ENCODE measurements at places on chromosomes 2 and 18. TPM values are rescaled to one million over a fixed set of nuclear protein-coding genes. Genes with fewer than 3 reads are reported as not detected.
A peak's percentile ranks its signal among the peaks of the same experiment; 100 is the strongest.

The ASB18 gene
- not detected for polyA plus RNA-seq

The AQP12B gene
- polyA plus RNA-seq = not detected

The SNORC gene
- polyA plus RNA-seq = not detected

The SCN2A gene
- 0.09 TPM for polyA plus RNA-seq

DNA sequence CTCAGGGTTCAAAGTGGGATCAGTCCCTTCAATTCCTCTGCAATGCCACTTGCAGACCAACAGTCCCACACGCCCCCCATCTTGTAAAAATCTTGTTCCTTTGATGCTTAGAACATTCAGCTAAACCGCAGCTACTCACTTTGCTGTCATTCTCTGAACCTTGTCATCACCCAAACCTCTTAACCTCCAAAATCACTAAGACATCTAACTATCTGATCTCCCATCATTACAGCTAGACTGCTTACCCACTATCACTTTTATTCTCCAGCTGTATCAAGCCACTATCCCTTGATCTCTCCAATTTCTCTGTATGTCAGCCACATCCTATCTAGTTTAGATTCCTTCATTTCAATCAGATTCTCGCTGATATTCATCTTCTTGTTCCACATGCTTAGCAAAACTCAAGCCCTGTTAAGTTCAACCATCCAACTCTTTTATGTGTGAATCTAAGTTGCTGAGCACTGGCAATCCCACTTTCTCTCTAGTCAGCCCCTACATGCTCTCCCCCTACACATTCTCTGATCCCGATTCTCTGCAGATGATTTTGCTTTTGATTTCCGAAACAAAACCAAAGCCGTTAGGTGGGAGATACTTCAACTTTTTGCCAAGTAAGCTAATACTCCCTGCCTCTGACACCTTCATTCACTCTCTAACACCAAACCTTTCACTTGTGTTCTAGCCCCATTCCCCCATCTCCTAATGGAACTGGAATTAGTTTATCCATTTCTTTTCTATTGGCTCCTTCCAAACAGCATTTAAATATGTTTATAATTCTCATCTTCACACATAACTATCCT lies 4.6 kb downstream of the GTF3C2 start:
- H3K4me1 ChIP-seq = peaks cover 71% of the 10 kb centered on the region
- H3K27ac ChIP-seq = no peak overlapping the region
- no peak for DNase-seq
- H3K4me3 ChIP-seq = peak overlapping the region; percentile 9
- H3K36me3 ChIP-seq = peaks cover 7% of the 10 kb centered on the region
- H3K27me3 ChIP-seq = no peaks in the 10 kb centered on the region

DNA sequence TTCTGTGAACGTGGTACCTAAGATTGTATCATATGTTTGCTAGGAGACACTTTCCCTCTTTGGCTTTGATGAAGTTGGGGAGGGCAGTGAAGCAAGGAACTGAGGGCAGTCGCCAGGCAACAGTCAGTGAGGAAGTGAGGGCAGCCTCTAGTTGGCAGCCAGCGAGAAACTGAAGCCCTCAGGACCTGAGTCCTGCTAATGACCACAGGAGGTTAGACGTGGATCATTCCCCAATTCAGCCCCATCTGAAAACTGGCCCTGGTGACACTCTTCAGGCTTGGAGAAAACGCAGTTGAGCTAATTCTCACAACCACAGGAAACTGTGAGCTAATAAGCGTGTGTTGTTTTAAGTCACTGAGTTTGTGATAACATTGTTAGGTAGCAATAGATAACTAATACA lies 84.5 kb upstream of the REG3G start:
- no peak overlapping the region for H3K27ac ChIP-seq
- no peak for DNase-seq
- H3K27me3 ChIP-seq = no peaks in the 10 kb centered on the region
- H3K36me3 ChIP-seq = no peaks in the 10 kb centered on the region
- no peaks in the 10 kb centered on the region for H3K4me1 ChIP-seq

- no peaks in the 10 kb centered on the region for H3K4me1 ChIP-seq
- no peak for DNase-seq
- H3K36me3 ChIP-seq = no peaks in the 10 kb centered on the region
- no peak overlapping the region for H3K4me3 ChIP-seq
- H3K27me3 ChIP-seq = peaks cover 30% of the 10 kb centered on the region
- H3K27ac ChIP-seq = no peak overlapping the region
Measured at GRCh38 chr2:227205701-227206100, 41.3 kb downstream of the COL4A3 start.

- no peak for DNase-seq
- H3K4me1 ChIP-seq = no peaks in the 10 kb centered on the region
- no peaks in the 10 kb centered on the region for H3K27me3 ChIP-seq
- H3K4me3 ChIP-seq = no peak overlapping the region
- H3K27ac ChIP-seq = no peak overlapping the region
Measured at GRCh38 chr18:28714498-28714897, 537.6 kb upstream of the CDH2 start.

GRCh38 chr2:69964353-69964841 lies 3.0 kb upstream of the ASPRV1 start:
- H3K4me1 ChIP-seq = peaks cover 3% of the 10 kb centered on the region
- no peaks in the 10 kb centered on the region for H3K36me3 ChIP-seq
- no peaks in the 10 kb centered on the region for H3K27me3 ChIP-seq
- no peak overlapping the region for H3K27ac ChIP-seq

DNA sequence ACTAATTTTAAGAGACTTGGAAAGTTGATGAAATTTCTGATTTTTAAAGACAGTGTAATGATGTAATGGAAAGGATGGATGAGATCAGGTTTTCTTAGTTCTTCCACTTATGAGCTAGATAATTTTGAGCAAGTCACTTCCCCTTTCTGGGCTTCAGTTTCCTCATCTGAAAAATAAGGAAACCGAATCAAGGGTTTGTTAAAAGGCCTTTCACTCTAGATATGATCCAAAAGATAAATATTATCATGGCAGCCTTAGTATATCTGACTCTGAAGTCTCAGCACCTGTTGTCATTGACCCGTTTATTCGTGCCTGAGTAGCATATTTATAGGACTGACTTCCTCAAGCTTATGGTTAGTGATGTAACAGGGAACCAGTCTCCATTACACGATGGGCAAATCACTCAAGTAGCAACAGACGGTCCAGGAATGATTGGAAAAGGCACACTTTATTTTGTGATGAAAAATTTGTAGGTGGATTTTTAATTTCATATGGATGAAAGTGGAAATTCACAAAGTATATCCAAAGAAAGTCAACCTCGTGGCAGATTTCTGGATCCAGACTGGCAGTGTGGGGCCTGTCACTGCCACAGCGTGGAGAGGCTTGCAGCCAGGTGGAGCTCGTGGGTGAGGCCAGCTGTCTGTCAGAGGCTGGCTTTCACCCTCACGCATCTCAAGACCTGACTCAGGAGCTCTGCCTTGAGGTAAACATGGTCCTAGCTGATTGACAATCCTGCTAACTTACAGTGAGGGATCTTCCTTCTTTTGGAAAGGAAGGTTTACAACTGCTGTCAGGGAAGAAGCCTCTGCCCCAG lies 137.9 kb upstream of the CXCR4 start:
- peak; percentile 70 for DNase-seq
- H3K36me3 ChIP-seq = no peaks in the 10 kb centered on the region
- no peak overlapping the region for H3K4me3 ChIP-seq
- H3K27me3 ChIP-seq = no peaks in the 10 kb centered on the region
- H3K4me1 ChIP-seq = peaks cover 59% of the 10 kb centered on the region
- peak overlapping the region; percentile 93 for H3K27ac ChIP-seq

GRCh38 chr2:100394111-100394641 lies 23.3 kb downstream of the CHST10 start:
- peak; percentile 65 for DNase-seq
- H3K4me3 ChIP-seq = peak overlapping the region; percentile 70
- H3K27ac ChIP-seq = peak overlapping the region; percentile 94
- no peaks in the 10 kb centered on the region for H3K27me3 ChIP-seq

- peaks cover 87% of the 10 kb centered on the region for H3K4me1 ChIP-seq
- H3K27ac ChIP-seq = peak overlapping the region; percentile 37
- DNase-seq = no peak
Measured at GRCh38 chr2:127348426-127349000, 39.3 kb downstream of the MAP3K2 start.

DNA sequence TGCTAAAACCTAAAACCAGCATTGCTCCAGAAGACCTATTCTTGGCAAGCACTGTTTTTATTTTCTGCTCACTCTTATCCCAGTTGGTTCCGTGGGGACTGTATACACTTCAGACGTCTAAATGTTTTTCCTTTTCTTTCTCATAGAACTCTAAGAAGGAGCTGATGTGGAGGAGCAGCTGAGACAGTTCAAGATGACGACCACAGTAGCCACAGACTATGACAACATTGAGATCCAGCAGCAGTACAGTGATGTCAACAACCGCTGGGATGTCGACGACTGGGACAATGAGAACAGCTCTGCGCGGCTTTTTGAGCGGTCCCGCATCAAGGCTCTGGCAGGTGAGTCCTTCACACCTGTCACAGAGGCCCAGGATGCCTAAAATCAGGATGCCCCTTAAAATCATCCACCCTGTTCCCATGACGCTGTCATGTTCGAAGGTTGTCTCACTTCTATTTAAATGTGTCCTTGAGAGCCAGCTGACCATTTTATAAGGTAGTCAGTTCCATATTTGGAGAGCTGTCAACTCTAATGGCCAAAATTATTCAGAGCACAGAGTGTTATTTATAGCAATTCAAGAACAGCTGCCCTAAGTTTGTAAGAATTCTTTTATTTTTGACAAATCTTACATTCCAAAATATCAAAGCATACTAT lies 70.2 kb downstream of the SPTBN1 start:
- no peaks in the 10 kb centered on the region for H3K27me3 ChIP-seq
- DNase-seq = no peak
- no peaks in the 10 kb centered on the region for H3K36me3 ChIP-seq
- H3K27ac ChIP-seq = no peak overlapping the region
- peaks cover 12% of the 10 kb centered on the region for H3K4me1 ChIP-seq

- H3K36me3 ChIP-seq = peaks cover 77% of the 10 kb centered on the region
- H3K27me3 ChIP-seq = no peaks in the 10 kb centered on the region
- H3K4me1 ChIP-seq = peaks cover 41% of the 10 kb centered on the region
- DNase-seq = no peak
Measured at GRCh38 chr2:230268606-230269243, 43.2 kb downstream of the SP140 start.

DNA sequence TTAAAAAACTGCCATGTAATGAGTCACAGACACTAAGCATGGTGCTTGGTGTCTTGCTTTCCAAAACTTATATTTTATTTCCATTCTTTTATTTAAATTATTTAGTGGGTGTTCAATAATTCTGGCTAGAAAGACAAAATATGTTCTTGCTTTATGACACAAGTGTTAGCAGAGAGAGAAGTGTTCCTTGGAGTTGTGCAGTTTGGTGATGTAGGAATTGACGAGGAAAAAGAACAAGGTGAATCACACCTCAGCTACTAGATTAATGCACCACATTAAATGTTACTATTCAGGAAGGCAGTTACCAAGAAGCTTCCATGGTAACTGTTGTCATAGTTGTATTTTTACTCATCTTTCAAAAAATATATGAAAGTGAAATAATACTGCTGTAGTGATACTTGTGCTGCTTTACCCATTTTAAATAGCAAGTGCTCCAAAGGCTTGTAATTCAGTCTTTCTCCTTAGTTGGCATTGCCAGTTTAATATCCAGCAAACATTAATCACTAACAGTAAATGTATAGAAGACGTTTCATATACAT lies 28.3 kb downstream of the ADAM23 start:
- no peak overlapping the region for H3K4me3 ChIP-seq
- no peaks in the 10 kb centered on the region for H3K4me1 ChIP-seq
- H3K36me3 ChIP-seq = peaks cover 9% of the 10 kb centered on the region
- H3K27me3 ChIP-seq = no peaks in the 10 kb centered on the region
- DNase-seq = no peak

DNA sequence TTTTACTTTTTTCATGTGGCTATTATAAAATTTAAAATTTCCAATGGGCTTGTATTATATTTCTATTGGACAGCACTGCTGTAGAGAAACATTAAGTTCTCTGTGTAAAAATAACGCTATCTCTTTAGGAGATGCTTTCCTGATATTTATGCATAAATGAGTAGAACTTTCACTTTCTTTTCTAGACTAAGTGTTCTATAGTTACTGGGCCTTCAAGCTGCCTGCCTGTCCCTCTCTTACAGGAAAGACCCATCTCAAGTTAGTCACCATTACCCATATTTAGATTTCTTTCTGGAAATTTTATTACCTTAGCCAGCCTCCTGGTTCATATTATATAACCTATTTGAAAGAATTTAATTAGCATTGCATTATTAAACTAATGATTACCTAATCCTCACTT lies 4.8 kb downstream of the ITGA4 start:
- H3K27me3 ChIP-seq = no peaks in the 10 kb centered on the region
- peak overlapping the region; percentile 33 for H3K27ac ChIP-seq
- peak overlapping the region; percentile 46 for H3K4me3 ChIP-seq
- no peak for DNase-seq

Data from naive B cell (primary cell).